ENCODE measurements at places on chromosomes 11 and 22.

- peak; percentile 57 for DNase-seq
These were observed 3.7 kb downstream of the SSTR3 start for GRCh38 chr22:37208401-37209139.

- no peak for DNase-seq
These were observed 1.9 kb upstream of the DBX1 start for GRCh38 chr11:20161923-20162744.

DNA sequence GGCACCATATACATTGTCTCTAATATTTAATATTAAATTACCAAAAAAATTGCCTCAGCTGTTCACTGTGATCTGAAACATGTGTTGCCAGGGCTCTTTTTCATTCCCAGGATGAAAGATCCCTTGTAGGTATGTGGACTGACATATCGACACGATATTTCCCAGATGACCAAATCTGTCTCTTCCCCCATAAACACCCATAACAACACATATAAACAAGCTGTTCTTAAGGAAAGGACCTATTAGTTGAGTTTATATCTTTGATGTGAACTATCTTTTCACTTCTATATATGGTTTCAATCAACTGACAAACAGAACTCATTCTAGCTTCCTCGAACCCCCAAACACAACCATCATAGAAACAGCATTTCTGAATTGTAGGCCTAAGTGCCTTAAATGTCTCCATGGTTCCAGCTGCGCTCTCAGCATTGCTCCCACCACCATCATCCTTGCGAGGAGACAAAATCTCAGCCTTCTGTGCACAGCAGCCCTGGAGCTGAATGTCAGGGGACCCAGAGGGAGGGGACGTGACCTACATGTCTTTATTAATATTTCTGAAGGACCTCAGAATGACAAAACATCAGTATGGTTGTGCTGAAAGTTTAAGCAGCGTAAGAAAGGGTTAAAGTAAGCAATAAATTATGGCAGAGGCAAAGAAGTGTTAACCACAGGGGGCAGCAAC lies 67.0 kb downstream of the ETS1 start:
- DNase-seq, result no peak

DNA sequence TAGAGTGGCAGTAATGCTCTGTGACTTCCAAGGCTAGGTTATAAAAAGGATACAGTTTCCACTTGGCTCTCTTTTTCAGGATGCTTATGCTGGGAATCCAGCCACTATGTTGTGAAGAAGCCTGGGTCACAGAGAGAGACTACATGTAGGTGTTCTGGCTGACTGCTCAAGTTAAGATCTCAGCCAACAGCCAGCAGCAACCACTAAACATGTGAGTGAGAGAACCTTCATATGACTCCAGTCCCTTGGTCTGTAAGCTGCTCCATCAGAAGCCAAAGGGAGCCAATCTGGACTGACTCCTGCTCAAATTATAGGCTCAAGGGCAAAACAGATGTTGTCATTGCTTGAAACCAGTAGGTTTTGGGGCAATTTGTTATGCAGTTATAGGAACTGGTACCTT lies 162.7 kb downstream of the MAML2 start:
- DNase-seq, result no peak

GRCh38 chr22:48706934-48707762 lies 1120.5 kb downstream of the BRD1 start:
- peak; percentile 38 for DNase-seq

- no peak for DNase-seq
These were observed 319.5 kb downstream of the TENM4 start for GRCh38 chr11:79121351-79121750.

- peak; percentile 96 for DNase-seq
These were observed 32.1 kb downstream of the UQCR10 start for GRCh38 chr22:29799217-29799680.

GRCh38 chr22:50624347-50625130 lies 3.4 kb downstream of the ARSA start:
- no peak for DNase-seq

DNA sequence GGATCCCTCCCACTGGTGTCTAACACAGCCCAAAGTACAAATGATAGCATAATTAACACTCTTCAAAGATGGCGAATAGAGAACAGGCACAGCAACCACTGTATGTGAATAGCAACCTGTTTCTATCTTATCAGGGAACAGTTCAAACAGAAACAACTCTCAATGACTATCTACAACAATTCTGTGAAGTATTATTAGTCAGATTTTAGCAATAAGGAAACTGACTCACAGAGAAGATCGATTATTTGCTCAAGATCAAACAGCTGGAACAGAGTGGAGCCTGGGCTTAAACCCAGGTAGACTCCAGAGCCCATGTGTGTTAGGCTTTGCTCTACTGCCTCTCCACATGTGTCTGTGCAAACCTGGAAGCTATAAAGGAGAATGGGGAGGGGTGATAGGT lies 88.7 kb downstream of the C11orf58 start:
- DNase-seq, result no peak

Measured in posterior vena cava (tissue), 2 donors.